ENCODE measurements at places on chromosomes 16 and 17.

GRCh38 chr17:79413611-79414010, 197.2 kb downstream of the RBFOX3 start:
- peak; percentile 47 for DNase-seq

GRCh38 chr16:78524066-78524595, 424.7 kb downstream of the WWOX start:
- no peak for DNase-seq

- no peak for DNase-seq
Measured at GRCh38 chr17:66372182-66372581, 69.8 kb downstream of the PRKCA start.

GRCh38 chr17:35998756-35999155, 2.6 kb downstream of the CCL15 start:
- no peak for DNase-seq
